ENCODE measurements at places on chromosomes 11 and 22.
A peak's percentile ranks its signal among the peaks of the same experiment; 100 is the strongest.

DNA sequence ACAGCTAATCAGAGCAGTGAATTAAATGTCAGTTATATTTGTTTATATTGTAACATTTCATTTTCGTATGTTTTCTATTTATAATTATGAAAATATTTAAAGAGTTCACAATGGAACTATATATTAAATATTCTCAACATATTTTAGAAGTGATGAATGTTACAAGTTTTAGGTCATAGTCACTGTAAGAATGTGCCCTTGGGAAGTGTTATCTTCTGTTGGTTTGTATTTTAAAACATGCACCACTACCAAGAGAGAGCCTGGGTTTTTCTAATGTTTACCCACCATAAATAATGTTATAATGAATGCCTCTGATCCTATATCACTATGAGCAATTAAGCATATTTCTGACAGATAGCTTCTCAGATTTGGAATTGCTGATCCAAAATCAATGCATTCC, 171.0 kb downstream of the BCR start:
- DNase-seq: no peak

DNA sequence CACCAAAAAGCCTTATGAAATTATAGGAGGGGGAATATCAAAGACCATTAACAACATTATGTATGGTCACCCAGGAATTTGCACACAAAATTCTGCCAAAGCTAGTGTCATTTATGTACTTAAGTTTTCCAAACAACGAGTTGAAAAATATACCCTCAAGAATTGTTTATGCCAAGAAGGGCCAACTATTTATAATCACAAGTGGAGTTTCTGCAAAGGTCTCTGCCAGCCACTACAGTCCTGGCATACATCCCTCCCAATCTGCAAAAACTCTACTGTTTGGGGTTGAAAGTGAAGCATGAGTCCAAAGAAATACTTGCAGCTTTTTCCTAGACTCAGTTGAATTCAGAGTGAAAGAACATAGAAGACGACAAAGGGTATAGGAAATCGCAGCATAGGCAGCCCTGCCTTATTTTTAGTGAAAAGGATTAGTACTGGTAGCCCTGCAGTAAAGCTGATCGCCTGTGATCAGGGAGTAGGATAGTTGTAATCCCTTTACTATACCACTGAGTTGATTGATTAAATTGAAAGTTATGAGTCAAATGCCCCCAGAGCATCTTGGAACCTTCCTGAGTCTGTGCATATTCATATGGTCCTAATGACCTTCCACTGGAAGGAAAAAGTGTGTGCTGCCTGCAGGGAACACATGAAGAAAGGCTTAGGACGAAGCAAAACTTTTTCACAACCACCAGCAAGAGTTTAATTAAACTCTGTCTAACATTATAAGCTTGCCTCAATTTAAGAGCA, 144.0 kb downstream of the SPON1 start:
- DNase-seq: no peak

GRCh38 chr11:8375460-8375859, 111.8 kb upstream of the LMO1 start:
- no peak for DNase-seq

- DNase-seq: no peak
Measured at GRCh38 chr11:68867066-68867465, 25.4 kb upstream of the CPT1A start.

DNA sequence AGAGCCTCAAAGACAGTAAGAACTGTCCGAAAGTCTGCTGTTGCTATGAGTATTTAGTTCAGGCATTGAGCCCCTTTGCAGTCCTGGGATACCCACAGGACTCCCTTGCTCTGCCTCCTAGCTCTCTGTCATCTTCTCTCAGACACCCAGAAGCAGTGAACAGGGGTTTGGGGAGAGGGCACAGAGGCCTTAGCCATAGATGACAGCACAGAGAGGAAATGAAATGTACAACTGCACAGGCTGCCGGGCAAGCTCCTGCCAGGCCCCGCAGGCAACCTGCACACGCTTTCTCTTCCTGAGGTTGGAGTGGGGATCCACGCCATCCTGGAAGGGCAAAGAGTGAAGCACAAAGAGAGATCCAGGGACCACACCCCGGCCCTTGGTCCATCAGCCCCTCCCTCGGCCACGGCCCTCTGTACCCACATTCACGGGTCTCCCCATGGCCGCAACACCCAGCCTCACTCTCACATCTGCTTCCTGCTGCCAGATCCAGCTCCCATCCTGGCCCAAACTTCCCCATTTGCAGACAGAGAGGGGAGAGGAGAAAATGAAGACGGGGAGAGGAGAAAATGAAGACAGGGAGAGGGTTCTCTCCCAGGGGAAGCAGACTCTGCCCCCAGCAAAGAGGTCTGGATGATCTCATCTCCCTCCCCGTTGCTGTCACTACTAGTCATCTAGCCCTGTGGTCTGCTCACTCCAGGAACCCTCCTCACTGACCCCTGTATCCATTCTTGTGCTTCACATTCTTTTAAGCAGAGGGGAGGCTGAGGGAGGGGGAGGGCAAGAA, 40.7 kb downstream of the CD6 start:
- no peak for DNase-seq

DNA sequence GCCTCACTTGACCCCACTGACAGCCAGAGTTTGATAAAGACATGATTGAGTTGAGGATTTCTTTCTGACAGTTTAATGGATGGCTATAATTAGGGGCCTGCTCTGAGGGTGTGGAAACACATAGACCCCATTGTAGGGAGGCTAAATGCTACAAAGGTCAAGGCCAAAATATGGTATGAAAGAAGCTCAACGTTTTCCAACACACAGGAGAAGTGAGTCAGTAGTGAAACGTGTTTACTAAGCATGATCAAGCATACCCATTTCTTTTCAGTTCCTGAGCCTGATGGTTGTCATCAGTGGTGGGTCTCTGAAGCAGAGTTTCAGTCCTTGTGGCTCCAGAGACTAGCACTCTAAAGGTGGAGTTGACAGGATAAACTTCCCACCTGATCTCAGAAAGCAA, 69.7 kb downstream of the SNX19 start:
- DNase-seq: no peak

- DNase-seq: no peak
Measured at GRCh38 chr11:119505861-119506260, 82.9 kb upstream of the THY1 start.

GRCh38 chr11:31960126-31960525, 130.7 kb upstream of the RCN1 start:
- DNase-seq: no peak

- peak; percentile 72 for DNase-seq
Measured at GRCh38 chr22:32777987-32778386, 23.5 kb upstream of the TIMP3 start.

GRCh38 chr11:88404932-88405710, 67.6 kb upstream of the CTSC start:
- no peak for DNase-seq

- no peak for DNase-seq
Measured at GRCh38 chr11:60098508-60098907, 10.0 kb downstream of the MS4A2 start.

DNA sequence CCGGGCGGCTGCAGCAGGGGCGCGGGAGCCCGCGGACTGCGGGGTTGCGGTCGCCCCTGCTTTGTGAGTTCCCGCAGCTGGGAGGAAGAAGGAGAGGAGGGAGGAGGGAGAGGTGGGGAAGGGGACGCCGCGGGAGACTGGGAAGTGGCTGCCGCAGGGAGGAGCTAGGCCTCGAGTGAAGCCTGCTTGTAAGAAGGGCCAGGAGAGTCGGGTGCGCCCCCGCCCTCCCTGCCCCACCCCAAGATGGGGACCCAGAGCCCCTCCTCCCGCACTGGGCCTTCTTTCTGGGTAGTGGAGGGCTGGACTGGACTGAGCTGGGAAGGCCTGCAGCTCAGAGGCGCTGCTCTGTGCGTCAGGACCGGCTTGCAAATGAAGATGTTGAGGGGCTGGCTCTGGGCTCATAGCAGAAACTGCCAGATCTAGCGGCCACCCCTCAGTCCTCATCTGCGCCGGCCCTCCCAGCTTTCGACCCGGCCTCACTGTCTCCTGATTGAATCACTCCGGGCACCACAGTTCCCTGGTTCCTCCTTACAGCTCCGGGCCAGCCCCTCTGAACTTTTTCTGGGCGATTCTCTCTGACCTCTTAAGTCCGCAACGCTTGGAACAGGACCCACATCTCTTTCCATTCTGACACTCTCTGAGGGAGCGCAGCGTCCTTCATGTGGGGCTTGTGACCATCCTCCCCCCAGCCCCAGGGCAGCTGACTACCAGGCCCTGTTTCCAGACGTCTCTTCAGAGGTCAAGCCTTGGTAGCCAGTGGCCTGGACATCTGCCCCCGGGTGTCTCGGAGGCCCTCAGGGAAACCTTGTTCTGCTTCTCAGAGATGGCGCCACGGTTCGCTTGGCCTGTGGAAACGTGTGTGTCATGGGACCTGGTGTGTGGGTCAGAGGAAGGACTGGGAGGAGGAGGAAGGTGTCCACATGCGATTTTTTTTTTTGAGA, 21.9 kb downstream of the SERPINH1 start:
- no peak for DNase-seq

- no peak for DNase-seq
Measured at GRCh38 chr22:40193429-40194421, 16.0 kb downstream of the TNRC6B start.

DNA sequence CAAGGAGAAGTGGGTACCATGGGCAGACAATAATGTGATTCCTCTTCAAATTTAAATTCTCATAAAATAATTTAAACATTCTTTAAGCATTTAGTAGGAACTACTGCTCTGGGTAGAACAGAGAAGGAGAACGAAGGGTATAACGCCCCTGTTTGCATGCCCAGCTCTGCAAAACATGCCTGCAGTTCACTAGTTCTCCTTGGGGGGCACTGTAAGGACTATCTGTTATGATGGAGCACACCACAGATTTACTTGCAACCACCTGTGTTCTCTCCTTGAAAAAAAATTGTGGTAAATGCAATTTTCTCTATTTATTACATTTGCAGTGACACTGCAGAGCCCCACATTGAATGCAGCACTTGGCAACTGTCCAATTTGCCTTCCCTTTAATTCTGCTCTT, 100.3 kb downstream of the GUCY1A2 start:
- DNase-seq: no peak

DNA sequence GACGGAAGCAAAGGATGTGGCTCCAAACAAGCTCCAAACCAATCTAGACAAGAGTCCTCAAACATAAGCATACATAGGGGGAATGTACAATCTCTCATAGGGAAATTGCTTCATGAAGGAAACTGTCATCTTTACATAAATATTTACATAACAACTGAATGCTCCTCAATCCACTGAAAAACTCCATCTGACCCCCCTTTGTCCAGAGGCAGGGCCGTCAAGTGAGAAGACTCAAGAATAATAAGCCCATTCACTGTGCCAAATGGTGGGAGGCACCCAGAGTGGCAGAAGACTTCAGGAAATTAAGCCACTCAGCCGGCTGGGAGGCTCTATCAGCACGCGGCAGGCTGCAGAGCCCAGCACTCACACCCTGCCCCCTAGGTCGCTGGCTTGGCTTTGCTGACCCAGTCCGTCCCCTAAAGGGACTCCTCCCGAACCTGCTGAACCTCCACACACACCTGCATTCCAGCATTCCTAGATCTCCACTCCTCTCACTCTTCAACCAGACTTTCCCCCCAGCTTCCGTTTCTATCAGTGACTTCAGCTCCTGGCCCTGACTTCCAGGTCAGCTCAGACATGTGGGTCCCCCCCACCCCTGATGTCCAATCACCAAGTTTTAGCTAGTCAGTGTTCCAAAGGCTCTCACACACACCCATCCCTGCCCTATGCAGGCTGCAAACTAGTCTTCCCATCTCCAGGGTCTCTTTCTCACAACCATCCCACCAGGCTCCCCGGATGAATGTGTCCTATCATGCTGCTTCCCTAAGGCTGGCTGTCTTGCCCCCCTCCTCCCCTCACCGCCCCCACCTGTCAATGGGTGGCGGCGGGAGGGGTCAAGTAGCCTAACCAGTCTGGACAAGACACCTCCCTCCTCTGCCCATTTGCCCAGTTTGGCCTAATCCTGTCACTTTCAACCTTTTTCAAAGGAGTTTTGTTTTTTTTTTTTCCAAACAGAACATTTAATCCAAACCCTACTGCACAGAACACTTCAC, 11.3 kb downstream of the VPS37C start:
- DNase-seq: no peak

GRCh38 chr11:77525455-77526091, 51.7 kb upstream of the PAK1 start:
- no peak for DNase-seq

- DNase-seq: no peak
Measured at GRCh38 chr22:29194184-29194583, 11.5 kb upstream of the EMID1 start.

DNA sequence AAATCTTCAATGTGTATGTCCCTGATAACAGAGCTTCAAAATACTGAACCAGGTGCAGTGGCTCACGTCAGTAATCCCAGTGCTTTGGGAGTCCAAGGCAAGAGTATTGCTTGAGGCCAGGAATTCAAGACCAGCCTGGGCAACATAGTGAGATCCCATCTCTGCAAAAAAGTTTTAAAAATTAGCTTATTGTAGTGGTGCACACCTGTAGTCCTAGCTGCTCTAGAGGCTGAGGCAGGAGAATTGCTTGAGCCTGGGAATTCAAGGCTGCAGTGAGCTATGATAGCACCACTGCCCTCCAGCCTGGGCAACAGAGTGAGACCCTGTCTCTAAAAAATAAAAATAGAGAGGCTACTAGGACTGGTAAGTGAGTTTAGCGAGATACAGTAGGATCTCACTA, 84.0 kb downstream of the PACS1 start:
- no peak for DNase-seq

DNA sequence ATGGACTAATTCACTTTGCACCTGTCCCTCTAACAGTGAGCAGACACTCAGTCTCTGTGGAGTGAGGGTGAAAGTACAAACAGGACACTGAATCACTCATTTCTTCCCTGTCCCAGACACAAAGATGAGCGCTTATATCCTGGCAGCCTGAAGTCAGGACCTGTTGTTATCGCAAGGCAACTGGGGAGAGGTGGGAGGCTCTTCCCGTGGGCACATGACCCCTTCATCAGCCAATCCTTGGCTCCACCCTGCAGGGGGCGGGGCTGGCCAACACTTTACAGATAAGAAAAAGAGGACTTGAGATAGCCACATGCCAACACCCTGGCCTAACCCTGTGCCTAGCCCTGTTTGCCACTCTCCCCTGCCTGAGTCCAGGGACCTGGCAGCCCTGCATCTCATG, 29.5 kb upstream of the TESMIN start:
- no peak for DNase-seq

GRCh38 chr11:74306435-74307175, 4.8 kb downstream of the P4HA3 start:
- DNase-seq: no peak

- no peak for DNase-seq
Measured at GRCh38 chr22:25197340-25197739, 2.3 kb upstream of the CRYBB3 start.

Measured in NCI-H524 treated with DMSO at 0.1 percent for 48 hours (cell line).